WTC11 (cell line): ENCODE measurements at places on chromosomes 11 and 22. TPM values are rescaled to one million over a fixed set of nuclear protein-coding genes. Genes with fewer than 3 reads are reported as not detected.
A peak's percentile ranks its signal among the peaks of the same experiment; 100 is the strongest.

GRCh38 chr11:76615950-76616349 is 54.6 kb downstream of the LRRC32 start:
- H3K4me1 ChIP-seq = peaks cover 6% of the 10 kb centered on the region
- no peak for DNase-seq
- H3K36me3 ChIP-seq = peaks cover 8% of the 10 kb centered on the region
- no peak overlapping the region for H3K27ac ChIP-seq
- H3K4me3 ChIP-seq = no peak overlapping the region

GRCh38 chr11:88629496-88629895 is 292.0 kb upstream of the CTSC start:
- no peak overlapping the region for H3K4me3 ChIP-seq
- no peaks in the 10 kb centered on the region for H3K27me3 ChIP-seq
- DNase-seq = no peak
- peaks cover 12% of the 10 kb centered on the region for H3K4me1 ChIP-seq
- no peak overlapping the region for H3K27ac ChIP-seq

GRCh38 chr22:23231471-23232093 is 51.3 kb downstream of the BCR start:
- peaks cover 78% of the 10 kb centered on the region for H3K4me1 ChIP-seq
- H3K36me3 ChIP-seq = peaks cover 44% of the 10 kb centered on the region
- H3K27me3 ChIP-seq = no peaks in the 10 kb centered on the region; the same call in 1 of the 2 replicates
- H3K27ac ChIP-seq = peak overlapping the region; percentile 96
- DNase-seq = no peak

GRCh38 chr22:20430101-20430719 is 7.4 kb downstream of the SCARF2 start:
- peaks cover 53% of the 10 kb centered on the region for H3K27me3 ChIP-seq
- DNase-seq = no peak
- no peak overlapping the region for H3K27ac ChIP-seq
- peak overlapping the region; percentile 58 for H3K4me3 ChIP-seq
- H3K4me1 ChIP-seq = peaks cover 14% of the 10 kb centered on the region
- peaks cover 9% of the 10 kb centered on the region for H3K36me3 ChIP-seq

DNA sequence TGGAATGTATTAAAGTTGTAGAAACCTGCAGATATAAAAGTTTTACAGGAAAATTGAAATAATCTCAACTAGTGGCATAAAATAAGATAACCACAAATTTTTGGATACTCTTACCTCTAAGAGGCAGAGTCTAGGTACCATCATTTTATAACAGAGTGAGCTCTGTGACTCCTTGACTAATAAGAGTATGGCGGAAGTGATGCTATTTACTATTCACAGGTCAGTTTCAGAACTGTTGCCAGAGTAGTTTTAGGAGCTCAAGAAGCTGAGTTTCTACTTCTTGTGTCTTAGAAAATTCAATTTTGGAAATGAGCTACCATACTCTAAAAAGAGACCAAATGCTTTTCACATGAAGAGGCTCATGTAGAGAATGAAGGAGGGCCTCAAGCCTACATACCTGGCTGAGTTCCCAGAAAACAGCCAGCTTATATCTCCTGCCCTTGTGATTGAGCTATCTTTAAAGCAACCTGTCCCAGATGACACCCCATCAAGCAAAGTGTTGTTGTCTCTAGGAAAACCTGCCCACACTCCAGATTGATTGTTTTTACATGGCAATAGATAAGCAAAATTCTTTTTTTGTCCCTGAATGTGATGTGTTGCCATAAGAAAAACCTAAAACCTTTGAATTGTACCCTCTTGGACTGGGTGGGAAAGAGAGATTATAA is 712.8 kb upstream of the CNTN5 start:
- H3K4me3 ChIP-seq = no peak overlapping the region
- no peaks in the 10 kb centered on the region for H3K27me3 ChIP-seq
- no peak overlapping the region for H3K27ac ChIP-seq
- H3K36me3 ChIP-seq = no peaks in the 10 kb centered on the region

DNA sequence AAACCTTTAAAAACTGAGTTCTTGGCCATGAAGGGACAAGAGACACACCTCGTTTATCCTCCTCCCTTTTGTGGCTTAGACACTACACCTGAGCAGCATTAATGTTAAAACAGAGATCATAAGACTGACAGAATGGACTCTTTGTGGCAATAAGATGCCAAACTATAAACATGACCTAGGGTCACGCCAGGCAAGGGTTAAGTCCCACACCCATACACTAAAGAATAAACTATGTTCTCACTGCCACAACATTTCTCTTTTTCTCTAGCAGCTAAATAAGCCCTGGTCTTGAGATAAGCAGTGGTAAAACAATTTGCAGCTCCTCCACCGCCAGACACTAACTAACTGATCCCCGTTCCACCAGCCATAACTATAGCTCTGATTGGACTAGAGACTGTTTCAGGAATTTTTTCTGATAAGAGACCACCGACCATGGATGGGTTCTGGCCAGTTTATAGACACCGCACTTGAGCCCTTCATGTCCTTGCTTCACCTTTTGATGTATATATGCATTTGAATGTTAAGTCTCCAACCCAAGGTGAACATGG is 4.9 kb upstream of the SLCO2B1 start:
- peaks cover 2% of the 10 kb centered on the region for H3K27me3 ChIP-seq
- H3K4me3 ChIP-seq = no peak overlapping the region
- no peaks in the 10 kb centered on the region for H3K36me3 ChIP-seq
- H3K4me1 ChIP-seq = peaks cover 8% of the 10 kb centered on the region

DNA sequence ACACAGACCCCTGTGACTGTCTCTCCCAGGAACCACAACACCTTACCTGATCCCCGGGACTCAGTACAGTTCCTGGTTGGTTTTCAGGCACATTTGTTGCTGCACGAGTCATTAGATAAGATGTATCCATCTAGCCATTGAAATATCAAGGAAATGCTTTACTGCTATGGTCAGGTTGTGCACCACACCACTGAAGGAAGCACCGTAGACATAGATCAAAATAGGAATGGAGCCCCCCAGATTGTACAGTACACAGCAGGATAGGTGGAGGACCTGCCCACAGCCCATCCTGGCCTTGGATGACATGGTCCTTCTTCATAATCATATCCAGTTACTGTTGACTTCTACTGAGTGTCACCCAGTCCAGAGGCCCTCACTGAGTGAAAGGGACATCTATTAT is 85.9 kb upstream of the LDLRAD3 start:
- H3K4me3 ChIP-seq = no peak overlapping the region
- no peak overlapping the region for H3K27ac ChIP-seq
- H3K27me3 ChIP-seq = no peaks in the 10 kb centered on the region; the same call in 1 of the 2 replicates
- H3K4me1 ChIP-seq = peaks cover 10% of the 10 kb centered on the region; the same call in 1 of the 2 replicates

DNA sequence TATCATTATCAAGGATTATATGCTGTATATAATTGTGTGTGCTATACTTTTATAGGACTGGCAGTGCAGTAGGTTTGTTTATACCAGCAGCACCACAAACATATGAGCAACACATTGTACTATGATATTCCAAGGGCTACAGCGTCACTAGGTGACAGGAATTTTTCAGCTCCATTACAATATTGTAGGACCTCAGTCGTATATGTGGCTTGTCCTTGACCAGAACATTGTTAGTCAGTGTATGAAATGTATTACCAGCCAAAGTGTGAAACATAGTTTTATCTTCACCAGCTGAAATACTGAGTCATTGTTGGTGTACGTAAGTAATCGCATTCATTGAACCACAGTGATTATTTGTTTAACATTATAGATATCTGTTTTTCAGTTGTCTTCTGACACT is 20.4 kb downstream of the JHY start:
- H3K36me3 ChIP-seq = no peaks in the 10 kb centered on the region
- H3K4me1 ChIP-seq = peaks cover 6% of the 10 kb centered on the region
- H3K27ac ChIP-seq = no peak overlapping the region
- H3K27me3 ChIP-seq = no peaks in the 10 kb centered on the region
- no peak overlapping the region for H3K4me3 ChIP-seq
- no peak for DNase-seq

The SLC1A2 gene
- total RNA-seq = 0.46 to 1.2 TPM (median 0.50 TPM) in 3 replicates

The NLRX1 gene
- total RNA-seq = 19.9 to 23.2 TPM (median 20.8 TPM) in 3 replicates

The OR4X2 gene
- total RNA-seq = not detected in 3 replicates

The DNAJB7 gene
- total RNA-seq = not detected in 3 replicates

The LRRC32 gene
- total RNA-seq = 0.74 to 1.7 TPM (median 1.6 TPM) in 3 replicates

The FHIP1B gene
- total RNA-seq = 22.2 to 24.8 TPM (median 23.6 TPM) in 3 replicates
